Cerebellar nuclear complex (tissue), 1 donor: ENCODE measurements at places on chromosomes 4 and X.

- DNase-seq = no peak
Measured at GRCh38 chrX:110436523-110436922, 77.9 kb downstream of the RTL9 start.

- DNase-seq = no peak
Measured at GRCh38 chr4:137535718-137536117, 3.4 kb upstream of the PCDH18 start.

GRCh38 chr4:171203425-171203824 lies 609.8 kb upstream of the GALNTL6 start:
- no peak for DNase-seq

GRCh38 chrX:109374262-109374960 lies 107.5 kb downstream of the GUCY2F start:
- no peak for DNase-seq

GRCh38 chr4:172287117-172287516 lies 473.9 kb downstream of the GALNTL6 start:
- DNase-seq = no peak

DNA sequence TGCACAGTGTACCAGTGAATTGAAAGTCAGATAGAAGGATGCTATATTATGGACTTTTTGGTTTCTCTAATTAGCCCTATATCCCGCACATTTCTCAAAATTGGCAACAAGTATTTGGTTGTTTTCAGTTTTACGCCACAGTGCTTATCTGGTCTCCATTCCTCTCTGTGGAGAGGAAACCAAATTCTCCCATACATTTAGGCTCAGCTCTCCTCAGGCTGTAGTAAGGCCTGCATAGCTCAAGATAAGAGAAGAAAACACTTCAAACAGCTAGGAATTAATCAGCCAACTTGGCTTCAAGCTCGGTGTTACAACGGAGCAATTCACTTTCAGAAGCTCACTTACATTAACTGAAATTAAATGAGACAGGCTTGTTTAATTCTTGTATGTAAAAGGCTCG lies 263.2 kb downstream of the PDHA2 start:
- DNase-seq = no peak

DNA sequence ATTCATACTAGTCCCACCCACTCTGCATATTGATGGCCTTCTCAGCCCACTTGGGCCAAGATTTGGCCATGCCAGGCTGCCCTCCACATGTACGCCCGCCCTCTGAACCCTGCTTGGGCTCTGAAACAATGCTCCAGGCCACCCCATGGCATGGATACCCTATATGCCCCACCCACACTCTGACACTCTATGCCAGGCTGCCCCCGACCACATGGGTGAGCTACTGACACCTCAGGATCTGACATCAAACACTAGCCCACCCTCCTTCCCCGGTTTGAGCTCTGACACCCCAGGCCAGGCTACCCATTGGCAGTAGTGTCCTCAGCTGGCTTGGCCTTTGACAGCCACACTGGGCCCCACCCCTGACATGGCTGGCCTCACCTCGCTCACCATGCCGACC lies 69.5 kb downstream of the HPRT1 start:
- DNase-seq = no peak

DNA sequence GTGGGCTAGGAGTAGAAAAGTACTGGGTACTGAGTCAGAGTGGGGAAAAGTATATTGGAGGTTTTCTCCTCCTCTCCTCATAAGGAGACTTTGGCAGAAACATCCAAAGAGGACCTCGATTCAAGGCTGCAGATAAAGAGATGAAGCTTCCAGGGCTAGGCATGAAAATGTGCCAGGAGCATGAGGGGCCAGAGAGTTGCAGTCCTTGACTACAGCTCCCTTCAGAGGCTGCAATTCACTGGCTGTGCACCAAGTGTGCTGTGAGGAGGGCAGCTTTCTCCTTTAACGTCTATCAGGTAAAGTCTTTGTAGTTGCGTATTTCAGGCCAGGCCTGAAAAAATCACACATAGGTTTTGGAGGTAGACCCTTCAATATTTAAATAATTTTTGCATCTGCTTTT lies 174.9 kb upstream of the VEGFC start:
- no peak for DNase-seq

GRCh38 chrX:110665223-110666002 lies 130.2 kb downstream of the CHRDL1 start:
- no peak for DNase-seq

GRCh38 chrX:45762699-45763647 lies 562.3 kb upstream of the DIPK2B start:
- no peak for DNase-seq

DNA sequence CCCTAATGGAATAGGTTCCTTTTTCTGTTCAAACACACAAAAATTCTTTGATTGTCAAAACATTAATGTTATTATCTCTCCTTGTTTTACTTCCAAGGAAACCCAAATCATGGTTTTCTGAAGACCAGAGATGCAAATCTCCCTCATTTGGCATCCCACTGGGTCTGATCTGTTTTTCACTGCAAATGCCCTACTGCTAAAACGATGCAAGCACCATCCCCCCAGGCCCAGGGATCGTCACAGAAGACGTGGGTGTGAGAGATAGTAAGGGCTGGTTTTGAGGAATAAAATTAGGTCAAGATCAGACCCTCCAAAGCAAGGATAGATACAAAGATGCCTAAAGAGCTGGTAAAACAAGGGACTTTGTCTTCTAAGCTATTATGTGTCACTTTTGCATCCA lies 33.6 kb downstream of the GSPT2 start:
- DNase-seq = no peak

GRCh38 chr4:143384381-143384994 lies 47.8 kb downstream of the GAB1 start:
- DNase-seq = no peak

DNA sequence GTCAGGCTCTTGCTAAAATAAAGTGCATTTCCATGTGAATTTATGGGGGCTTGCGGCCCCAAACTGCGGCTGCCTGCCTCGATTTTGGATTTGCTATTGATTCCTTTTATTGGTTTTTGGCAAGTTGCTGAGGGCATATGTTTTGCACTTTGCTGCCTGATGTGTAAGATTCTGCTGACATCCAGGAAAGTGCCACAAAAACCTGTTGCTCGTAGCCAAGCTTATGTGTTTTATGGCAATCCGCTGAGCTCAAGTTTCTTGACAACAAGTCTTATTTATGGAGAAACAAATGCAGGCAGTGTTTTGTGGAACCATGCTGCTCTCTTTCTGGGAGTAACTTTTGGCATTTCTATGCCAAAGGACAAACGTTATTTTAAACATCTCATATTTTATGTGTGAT lies 97.3 kb upstream of the DDIT4L start:
- DNase-seq = no peak

DNA sequence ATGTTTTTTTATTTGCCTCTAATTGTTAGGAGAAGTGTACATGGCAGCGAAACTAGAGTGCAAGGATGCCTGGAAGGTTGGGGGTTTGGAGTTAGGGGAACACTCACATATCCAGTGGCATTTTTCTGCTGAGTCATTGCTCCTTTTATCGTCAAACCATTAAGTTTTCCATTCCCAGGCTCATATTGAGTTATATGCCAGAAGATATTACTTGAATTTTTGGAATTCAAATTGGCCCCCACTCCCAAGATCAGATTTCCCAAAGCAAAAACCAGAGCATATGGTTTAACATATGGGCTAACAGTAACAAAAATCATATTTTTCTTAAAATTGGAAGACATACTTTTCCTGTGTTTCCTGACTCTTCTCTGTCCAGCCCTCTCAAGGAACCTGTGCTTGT lies 152.7 kb downstream of the FSTL5 start:
- no peak for DNase-seq

- DNase-seq = no peak
Measured at GRCh38 chr4:35963974-35964515, 280.3 kb downstream of the ARAP2 start.

DNA sequence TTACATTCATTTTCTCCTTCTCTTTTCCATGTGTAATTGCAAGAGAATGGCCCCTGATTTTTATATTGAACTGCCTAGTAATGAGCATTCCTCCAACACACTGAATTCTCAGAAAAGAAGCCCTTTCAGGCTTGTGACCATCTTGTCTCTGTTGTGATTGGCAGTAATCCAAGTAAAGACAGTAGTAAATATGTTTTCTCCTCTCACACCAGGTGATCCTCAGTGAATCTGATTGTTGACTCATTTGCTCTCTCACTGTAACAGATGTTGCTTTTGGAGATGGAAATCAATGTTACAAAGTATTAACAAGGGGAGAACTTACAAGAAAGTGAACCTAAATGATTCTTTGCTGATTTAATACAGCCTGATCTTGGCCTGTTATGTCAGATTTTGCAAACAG lies 271.0 kb downstream of the AFF2 start:
- DNase-seq = no peak

DNA sequence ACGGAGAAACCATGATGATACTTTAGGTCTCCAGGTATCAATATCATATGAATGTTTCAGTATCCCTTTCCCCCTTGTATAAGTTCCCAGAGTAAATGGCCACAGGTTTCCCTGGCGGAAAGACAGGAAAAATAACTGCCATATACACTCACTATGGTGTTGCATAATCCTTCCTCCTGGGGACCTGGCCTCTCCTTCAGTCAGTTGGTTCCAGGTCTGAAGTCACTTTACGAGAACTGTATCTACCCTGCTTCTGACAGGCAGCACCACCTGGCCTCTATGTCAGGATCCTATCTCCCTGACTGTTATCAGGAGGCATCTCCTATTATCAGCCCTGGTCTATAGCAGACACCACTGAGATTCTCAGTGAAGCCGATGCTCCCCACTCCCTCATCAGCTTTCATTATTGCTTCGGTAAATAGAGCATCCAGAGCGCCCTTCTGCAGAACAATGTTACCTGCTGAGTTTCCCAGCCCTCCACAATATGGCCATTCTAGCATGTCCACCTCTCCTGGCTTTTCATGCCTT lies 22.6 kb downstream of the HAUS3 start:
- DNase-seq = no peak

DNA sequence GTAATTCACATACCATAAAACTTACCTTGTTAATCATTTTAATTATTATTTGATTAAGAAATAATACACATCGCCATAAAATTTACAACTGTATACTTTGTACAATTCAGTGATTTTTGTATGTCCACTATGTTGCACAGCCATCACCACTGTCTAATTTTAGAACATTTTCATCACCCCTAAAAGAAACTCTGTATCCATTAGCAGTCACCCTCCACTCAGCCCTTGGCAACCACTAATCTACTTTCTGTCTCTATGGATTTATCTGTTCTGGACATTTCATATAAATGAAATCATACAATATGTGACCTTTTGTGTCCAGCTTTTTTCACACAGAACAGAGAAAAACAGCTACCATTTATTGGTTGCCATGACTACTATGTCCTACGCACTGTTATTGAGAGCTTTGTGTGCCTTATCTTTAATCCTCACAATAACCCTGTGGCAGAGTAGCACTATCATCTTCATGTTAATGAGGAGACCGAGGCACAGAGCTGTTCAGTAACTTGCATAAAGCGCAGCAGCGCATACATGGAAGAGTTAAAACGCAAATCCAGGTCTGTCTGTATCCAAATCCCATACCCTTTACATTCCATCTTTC lies 64.6 kb upstream of the PAGE1 start:
- no peak for DNase-seq

- DNase-seq = no peak
Measured at GRCh38 chr4:76784237-76784636, 113.7 kb downstream of the SOWAHB start.

DNA sequence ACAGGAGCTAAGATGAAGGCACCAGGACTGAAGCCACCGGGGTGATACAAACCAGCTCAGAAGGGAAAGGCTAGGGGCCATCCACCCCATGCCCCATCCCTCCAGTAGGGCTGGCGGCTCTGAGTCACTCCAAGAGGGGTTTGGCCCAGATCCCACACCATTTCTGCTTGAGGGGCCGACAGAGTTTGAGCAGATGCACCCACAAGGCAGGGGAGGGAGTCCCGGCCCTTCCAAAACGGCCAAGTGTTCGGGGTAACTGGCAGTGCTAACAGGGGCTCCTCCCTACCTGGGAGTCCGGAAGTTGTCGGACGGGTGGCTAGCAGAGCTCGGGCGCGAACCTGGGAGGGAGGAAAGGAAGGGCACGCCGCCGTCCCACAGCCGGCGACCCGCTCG lies 412 bp downstream of the SLC10A3 start:
- no peak for DNase-seq

GRCh38 chr4:123116412-123116811 lies 194.0 kb upstream of the NUDT6 start:
- DNase-seq = no peak

GRCh38 chr4:566508-567295 lies 9.4 kb downstream of the TMEM271 start:
- DNase-seq = no peak

DNA sequence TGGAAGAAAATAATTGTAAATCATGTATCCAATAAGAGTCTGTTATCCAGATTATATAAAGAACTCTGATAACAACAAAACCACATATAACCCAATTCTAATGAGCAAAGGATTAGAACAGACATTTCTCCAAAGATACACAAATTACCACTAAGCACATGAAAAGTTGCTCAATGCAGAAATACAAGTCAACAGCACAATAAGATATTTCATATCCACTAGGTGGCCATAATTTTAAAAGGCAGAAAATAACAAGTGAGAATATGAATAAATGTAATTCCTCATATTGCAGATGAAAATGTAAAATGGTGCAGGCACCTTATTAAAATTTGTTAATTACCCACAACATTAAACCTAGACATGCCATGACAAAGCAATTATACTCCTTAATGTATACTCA lies 73.9 kb upstream of the ZCCHC13 start:
- DNase-seq = no peak

DNA sequence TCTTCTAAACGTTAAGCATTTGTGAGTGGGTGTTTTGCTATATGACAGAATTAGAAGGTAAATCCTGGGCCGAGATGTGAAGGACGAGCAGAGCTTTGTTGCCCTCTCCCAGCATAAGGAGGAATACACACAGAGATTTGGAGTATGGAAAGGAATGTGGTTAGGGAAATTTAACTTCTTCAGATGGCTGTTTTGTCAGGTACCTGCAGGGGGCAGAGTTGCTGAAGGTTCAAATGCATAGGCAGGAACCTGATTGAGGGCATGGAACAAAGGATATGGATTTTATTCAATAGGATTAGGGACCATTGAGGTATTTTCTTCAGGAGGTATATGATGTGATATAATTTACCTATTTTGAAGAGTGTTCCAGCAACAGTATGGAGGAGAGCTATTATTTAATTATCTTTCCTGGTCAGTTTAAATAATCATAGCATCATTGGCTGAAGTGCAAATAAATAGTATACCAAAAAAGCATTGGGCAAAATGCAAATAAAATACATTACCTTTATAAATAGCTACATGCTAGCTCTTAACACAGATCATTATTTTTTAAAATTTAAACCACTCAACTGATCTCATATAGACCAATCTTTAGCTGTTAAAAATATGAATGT lies 143.6 kb downstream of the SLIT2 start:
- no peak for DNase-seq

- no peak for DNase-seq
Measured at GRCh38 chr4:144820011-144820727, 174.2 kb downstream of the HHIP start.

GRCh38 chrX:19810802-19811201 lies 76.6 kb downstream of the SH3KBP1 start:
- DNase-seq = no peak

DNA sequence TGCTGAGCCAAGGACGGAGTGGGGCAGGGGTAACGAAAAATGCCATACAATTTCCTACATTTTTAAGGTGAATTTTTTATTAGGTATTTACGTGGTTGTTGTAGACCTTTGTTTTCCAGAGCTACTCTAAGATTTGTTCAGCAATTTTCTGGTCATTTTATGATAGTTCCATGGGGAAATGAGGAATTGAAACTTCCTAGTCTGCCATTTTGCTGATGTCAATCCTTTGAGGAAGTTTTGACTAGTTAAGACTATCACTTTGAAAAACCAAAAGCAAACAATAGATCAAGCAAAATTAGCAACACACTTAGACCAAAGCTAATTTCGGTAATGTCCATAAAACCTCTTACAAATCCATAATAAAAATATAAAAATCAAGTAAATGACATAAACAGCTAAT lies 7.0 kb upstream of the TLR3 start:
- no peak for DNase-seq
